ENCODE measurements at places on chromosomes 13 and 19. TPM values are rescaled to one million over a fixed set of nuclear protein-coding genes. Genes with fewer than 3 reads are reported as not detected.

- H3K27me3 ChIP-seq = no peaks in the 10 kb centered on the region
- no peak for DNase-seq
- H3K4me1 ChIP-seq = peaks cover 23% of the 10 kb centered on the region
Measured at GRCh38 chr19:33507021-33507956, 14.3 kb downstream of the PEPD start.

GRCh38 chr13:55669051-55669450, 1471.7 kb upstream of the PRR20A start:
- no peaks in the 10 kb centered on the region for H3K27me3 ChIP-seq
- H3K4me1 ChIP-seq = no peaks in the 10 kb centered on the region
- H3K27ac ChIP-seq = no peak overlapping the region

GRCh38 chr13:96229356-96229755, 139.4 kb downstream of the HS6ST3 start:
- no peak overlapping the region for H3K27ac ChIP-seq
- H3K4me3 ChIP-seq = no peak overlapping the region
- H3K27me3 ChIP-seq = no peaks in the 10 kb centered on the region
- no peaks in the 10 kb centered on the region for H3K4me1 ChIP-seq
- DNase-seq = no peak
- H3K36me3 ChIP-seq = no peaks in the 10 kb centered on the region

DNA sequence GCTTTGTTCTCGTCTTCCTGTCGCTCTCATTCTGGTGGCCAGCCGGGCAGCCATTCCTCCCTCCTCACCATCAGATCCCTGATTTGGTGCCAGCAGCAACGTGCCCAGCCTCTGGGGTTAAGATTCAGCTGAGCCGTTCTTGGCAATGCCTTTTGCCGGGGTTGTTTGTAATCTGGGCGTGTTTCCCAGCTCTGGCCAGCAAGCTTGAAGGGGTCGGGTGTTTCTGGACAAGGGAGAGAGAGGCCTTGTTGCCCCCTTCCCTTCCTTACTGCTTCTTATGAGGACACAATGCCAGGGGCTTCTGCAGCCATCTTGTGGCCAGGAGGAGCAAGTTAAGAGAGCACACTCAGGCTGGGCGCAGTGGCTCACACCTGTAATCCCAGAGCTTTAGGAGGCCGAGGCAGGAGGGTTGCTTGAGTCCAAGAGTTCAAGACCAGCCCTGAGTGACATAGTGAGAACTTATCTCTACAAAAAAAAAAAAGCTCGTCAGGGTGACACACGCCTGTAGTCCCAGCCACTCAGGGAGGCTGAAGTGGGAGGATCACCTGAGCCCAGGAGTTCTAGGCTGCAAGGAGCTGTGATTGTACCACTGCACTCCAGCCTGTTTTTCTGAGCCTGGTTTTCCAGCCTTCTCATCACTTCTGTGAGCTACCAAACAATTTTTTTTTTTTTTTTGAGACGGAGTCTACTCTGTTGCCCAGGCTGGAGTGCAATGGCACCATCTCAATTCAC, 10.7 kb upstream of the CRTC1 start:
- H3K27ac ChIP-seq = peak overlapping the region; percentile 72
- H3K4me1 ChIP-seq = peaks cover 72% of the 10 kb centered on the region
- no peaks in the 10 kb centered on the region for H3K27me3 ChIP-seq
- H3K4me3 ChIP-seq = peak overlapping the region; percentile 12
- peaks cover 17% of the 10 kb centered on the region for H3K36me3 ChIP-seq

DNA sequence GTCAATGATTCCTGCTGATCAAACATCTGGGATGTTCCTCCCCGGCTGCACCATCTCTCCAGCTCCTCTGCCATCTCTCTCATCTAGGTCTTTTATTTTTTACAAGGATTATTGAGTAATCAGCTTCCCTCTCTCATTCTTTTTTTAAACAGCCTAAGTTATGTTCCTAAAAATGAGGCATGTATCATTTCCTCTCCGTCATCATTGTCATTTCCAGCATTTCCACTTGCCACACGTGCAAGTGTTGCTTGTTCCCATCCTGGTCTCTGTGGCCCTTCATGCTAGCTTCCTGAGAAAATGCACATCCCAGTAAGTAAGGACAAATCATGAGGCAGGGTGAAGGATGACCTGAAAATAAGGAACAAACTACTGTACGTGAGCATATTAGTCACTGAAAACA, 102.7 kb upstream of the POSTN start:
- H3K4me1 ChIP-seq = no peaks in the 10 kb centered on the region
- H3K27ac ChIP-seq = no peak overlapping the region
- H3K27me3 ChIP-seq = no peaks in the 10 kb centered on the region

- peaks cover 80% of the 10 kb centered on the region for H3K36me3 ChIP-seq
- H3K27me3 ChIP-seq = no peaks in the 10 kb centered on the region
- peak overlapping the region; percentile 2 for H3K27ac ChIP-seq
- no peak for DNase-seq
- no peak overlapping the region for H3K4me3 ChIP-seq
Measured at GRCh38 chr19:8487137-8487851, 15.1 kb downstream of the PRAM1 start.

DNA sequence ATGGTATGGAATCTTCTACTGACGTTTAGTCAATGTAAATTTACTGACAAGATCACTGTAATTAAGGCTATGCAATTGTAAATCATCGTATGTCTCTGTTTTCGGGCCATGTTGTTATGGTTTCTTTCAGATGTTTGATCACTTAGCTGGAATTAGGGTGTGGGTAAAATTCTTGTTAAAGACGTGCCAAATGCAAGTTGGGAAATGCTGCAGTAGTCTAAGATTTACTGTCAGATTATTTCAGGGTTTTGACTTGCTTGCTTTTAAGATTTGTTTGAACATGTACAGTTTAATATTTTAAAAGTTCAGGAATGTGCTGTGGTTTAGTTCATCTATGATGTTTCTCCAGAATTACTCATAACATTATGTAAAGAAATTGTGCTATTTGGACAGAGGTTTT, 10.8 kb downstream of the NDFIP2 start:
- H3K4me3 ChIP-seq = no peak overlapping the region
- H3K27ac ChIP-seq = no peak overlapping the region
- peaks cover 20% of the 10 kb centered on the region for H3K4me1 ChIP-seq
- no peak for DNase-seq

GRCh38 chr13:35876601-35877000, 254.6 kb downstream of the DCLK1 start:
- no peak overlapping the region for H3K4me3 ChIP-seq
- H3K27ac ChIP-seq = no peak overlapping the region
- peak; percentile 74 for DNase-seq
- H3K4me1 ChIP-seq = peaks cover 11% of the 10 kb centered on the region
- no peaks in the 10 kb centered on the region for H3K36me3 ChIP-seq
- no peaks in the 10 kb centered on the region for H3K27me3 ChIP-seq

DNA sequence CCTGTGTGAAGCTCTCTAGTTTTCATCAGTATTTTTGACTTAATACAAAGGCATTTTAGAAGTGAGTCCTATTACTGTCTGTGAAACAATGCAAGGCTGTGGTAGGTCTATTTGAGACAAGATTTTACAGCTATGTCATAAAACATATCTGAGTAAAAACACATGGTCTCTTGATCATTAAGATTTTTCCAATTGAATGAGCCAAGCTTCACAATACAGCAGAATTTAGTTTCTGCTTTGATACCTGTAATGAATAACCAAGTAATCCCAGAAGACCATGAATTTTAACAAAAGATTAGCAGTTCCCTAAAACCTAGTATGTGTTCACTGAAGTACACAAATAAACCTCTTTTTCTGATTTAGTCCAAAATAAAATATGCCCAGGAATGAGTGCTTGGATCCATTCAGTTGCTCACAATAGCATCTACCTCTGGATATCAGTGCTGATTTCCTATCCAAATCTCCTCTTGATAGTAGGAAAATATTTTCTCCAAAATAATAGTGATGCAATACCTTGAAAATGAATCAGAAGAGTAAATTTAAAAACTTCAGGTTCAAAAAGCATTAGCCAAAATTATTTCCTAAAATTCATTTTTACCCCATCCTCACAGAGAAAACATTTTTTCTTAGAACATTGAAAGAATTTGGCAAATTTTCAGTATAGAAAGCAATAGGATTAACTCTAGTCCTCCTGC, 533.5 kb upstream of the SGCG start:
- no peaks in the 10 kb centered on the region for H3K27me3 ChIP-seq
- no peaks in the 10 kb centered on the region for H3K36me3 ChIP-seq
- no peaks in the 10 kb centered on the region for H3K4me1 ChIP-seq
- no peak overlapping the region for H3K4me3 ChIP-seq

GRCh38 chr13:60230593-60230992, 66.9 kb upstream of the DIAPH3 start:
- H3K27me3 ChIP-seq = peaks cover 4% of the 10 kb centered on the region
- no peak overlapping the region for H3K27ac ChIP-seq
- H3K4me1 ChIP-seq = peaks cover 3% of the 10 kb centered on the region
- no peak for DNase-seq
- H3K36me3 ChIP-seq = no peaks in the 10 kb centered on the region

DNA sequence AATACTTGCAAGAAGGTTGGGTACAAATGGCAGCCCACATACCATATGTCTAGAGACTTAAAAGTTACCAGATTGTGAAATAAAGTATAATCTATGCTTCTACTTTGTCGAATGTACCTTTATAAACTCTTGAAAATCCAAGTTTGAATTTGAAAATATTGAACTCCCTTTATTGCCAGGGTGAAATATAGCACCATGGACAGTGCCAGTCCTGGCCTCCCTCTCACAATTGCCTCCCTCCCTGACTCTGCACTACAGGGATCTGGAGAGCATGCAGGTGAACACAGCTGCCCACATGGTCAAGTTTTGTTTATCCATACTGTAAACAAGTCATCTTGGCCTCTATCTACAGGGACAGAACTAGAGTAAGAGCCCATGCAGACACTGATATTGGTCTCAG, 394.1 kb upstream of the SLITRK6 start:
- no peaks in the 10 kb centered on the region for H3K4me1 ChIP-seq
- no peaks in the 10 kb centered on the region for H3K36me3 ChIP-seq
- H3K4me3 ChIP-seq = no peak overlapping the region
- no peak for DNase-seq

GRCh38 chr13:109203587-109203986, 574.2 kb downstream of the MYO16 start:
- H3K4me1 ChIP-seq = peaks cover 8% of the 10 kb centered on the region
- no peaks in the 10 kb centered on the region for H3K36me3 ChIP-seq
- no peaks in the 10 kb centered on the region for H3K27me3 ChIP-seq
- no peak overlapping the region for H3K27ac ChIP-seq
- H3K4me3 ChIP-seq = no peak overlapping the region

DNA sequence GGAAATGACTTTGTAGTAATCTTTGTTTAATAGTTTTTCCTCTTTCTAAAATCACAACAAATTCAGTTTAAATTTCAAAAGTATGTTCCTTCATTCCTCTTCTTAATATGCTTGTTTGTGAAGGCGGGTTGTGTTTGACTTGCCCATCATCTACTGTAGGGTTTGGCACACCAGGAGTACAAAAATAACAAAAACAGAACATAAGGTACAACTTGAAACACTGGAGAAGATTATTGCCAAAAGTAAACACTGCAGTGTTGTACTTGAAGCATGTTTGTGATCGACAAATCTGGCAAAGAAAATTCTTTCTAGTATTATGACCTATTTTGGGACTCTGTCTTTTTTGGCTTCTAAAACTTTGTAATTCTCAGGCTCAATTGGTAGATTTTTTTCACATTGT, 518.6 kb downstream of the SLITRK5 start:
- H3K36me3 ChIP-seq = no peaks in the 10 kb centered on the region
- H3K27me3 ChIP-seq = no peaks in the 10 kb centered on the region
- no peak overlapping the region for H3K4me3 ChIP-seq
- no peaks in the 10 kb centered on the region for H3K4me1 ChIP-seq
- DNase-seq = no peak
- H3K27ac ChIP-seq = no peak overlapping the region

DNA sequence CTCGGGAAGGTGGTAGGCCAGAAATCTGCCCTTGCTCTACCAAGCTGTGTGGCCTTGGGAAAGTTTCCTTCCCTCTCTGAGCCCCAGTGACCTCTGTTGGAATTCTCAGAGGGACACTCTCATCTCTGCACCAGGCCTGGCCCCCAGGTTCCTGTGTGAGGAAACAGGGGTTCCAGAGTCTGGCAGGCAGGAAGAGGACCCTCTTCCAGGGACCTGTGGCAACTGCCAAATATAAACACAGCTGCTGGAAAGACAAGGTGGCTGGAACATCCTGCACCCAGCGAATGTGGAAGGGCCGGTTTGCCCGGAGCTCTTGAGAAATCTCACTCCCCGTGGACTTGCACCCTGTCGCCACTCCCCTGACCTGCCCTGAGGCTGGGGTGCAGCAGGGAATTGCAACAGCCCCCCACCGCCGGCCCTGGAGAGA, 52.8 kb downstream of the GADD45B start:
- H3K36me3 ChIP-seq = no peaks in the 10 kb centered on the region
- no peak for DNase-seq
- H3K27ac ChIP-seq = no peak overlapping the region
- no peak overlapping the region for H3K4me3 ChIP-seq

- H3K36me3 ChIP-seq = peaks cover 36% of the 10 kb centered on the region
- H3K4me3 ChIP-seq = no peak overlapping the region
- peaks cover 9% of the 10 kb centered on the region for H3K4me1 ChIP-seq
- no peak overlapping the region for H3K27ac ChIP-seq
Measured at GRCh38 chr19:52948025-52948770, 14.5 kb downstream of the ZNF816 start.

- DNase-seq = no peak
- no peak overlapping the region for H3K27ac ChIP-seq
- H3K36me3 ChIP-seq = no peaks in the 10 kb centered on the region
- no peak overlapping the region for H3K4me3 ChIP-seq
- no peaks in the 10 kb centered on the region for H3K27me3 ChIP-seq
Measured at GRCh38 chr13:107209824-107210722, 642.1 kb upstream of the ARGLU1 start.

DNA sequence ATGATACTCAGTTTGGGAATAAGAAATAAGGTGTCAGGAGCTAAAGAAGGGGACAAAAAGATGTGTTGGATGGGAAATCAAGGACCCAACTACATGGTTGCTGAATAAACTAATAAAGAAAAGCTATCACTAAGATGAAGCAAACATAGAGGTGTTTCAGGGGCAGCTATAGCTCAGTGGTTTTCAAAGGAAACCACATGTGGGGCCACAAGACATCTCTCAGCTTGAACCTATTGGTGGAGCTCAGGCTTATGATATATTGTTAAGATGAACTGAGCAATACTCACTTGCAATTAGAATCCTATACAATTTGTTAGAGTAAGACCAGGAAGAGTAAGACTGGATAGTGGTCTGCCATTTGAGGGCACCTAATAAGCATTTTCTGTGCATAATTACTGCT, 45.1 kb upstream of the SPRY2 start:
- H3K27ac ChIP-seq = no peak overlapping the region
- DNase-seq = no peak
- no peak overlapping the region for H3K4me3 ChIP-seq
- H3K27me3 ChIP-seq = no peaks in the 10 kb centered on the region
- H3K36me3 ChIP-seq = no peaks in the 10 kb centered on the region

DNA sequence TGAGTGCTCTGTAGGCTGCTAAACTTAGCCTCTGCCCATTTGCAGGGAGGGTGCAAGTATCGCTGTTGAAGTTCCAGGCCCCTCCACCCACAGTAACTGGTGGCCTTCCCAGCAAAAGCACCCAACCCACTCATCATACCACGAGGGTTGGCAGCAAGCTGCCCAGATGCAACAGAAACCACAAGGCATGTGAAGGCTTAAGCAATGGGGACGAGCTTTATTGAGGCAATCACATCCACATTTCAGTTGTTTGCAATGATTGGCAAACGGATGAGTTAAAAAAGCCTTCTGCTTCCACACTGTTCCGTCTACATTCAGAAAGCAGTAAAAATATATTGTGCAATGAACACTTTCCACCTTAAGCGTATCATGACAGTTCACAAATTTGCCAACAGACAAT, 10.3 kb downstream of the GJB6 start:
- no peak for DNase-seq
- no peak overlapping the region for H3K27ac ChIP-seq
- H3K27me3 ChIP-seq = no peaks in the 10 kb centered on the region
- no peaks in the 10 kb centered on the region for H3K4me1 ChIP-seq
- no peak overlapping the region for H3K4me3 ChIP-seq

The ZNF382 gene
- 22.0 TPM for total RNA-seq

The MATK gene
- 1.5 TPM for total RNA-seq

The ATP4B gene
- total RNA-seq = not detected

The SYNGR4 gene
- total RNA-seq = not detected

The NDUFS7 gene
- total RNA-seq = 85.6 TPM

The ZNF844 gene
- total RNA-seq = 8.2 TPM
